NCI-H510A (cell line): ENCODE measurements at places on chromosomes 5 and 9.

- no peak for DNase-seq
Measured at GRCh38 chr5:167770461-167770860, 521.0 kb upstream of the WWC1 start.

DNA sequence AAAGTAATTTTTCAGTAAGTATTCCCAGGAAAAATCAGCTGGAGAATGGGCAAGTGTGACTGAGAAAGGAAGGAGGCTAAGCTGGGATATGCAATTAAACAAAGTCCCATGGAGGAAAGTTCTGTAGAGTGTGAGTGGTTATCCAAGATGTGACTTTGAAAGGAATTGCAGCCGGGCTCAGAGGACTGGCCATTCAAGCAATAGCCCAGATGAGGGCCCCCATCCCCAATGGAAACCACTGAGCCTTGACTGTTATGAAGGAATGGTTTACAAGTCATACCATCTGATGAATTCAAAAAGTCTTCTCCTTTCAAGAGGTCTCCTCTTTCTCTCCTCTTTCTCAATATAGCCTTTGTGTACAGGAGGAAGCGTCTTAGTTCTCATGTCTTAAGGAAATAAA is 6.5 kb downstream of the LVRN start:
- no peak for DNase-seq

DNA sequence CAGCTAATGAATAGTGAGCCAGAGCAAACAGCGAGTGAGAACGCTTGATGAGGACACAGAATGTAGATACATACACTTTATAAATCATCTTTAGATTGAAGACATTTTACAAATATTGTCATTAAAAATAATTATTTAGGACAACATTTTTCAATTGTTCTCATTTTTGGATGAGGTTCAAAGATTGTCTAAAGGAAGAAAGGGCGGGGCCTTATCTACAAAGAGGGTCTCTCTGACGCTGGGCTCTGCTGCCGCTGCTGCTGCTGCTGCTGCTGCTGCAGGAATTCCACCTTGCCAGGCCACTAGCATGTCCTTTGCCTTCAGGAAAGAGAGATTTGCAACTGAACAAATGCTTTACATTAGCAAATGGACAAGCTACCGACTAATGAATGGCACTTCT is 220.7 kb upstream of the TMEM161B start:
- no peak for DNase-seq

DNA sequence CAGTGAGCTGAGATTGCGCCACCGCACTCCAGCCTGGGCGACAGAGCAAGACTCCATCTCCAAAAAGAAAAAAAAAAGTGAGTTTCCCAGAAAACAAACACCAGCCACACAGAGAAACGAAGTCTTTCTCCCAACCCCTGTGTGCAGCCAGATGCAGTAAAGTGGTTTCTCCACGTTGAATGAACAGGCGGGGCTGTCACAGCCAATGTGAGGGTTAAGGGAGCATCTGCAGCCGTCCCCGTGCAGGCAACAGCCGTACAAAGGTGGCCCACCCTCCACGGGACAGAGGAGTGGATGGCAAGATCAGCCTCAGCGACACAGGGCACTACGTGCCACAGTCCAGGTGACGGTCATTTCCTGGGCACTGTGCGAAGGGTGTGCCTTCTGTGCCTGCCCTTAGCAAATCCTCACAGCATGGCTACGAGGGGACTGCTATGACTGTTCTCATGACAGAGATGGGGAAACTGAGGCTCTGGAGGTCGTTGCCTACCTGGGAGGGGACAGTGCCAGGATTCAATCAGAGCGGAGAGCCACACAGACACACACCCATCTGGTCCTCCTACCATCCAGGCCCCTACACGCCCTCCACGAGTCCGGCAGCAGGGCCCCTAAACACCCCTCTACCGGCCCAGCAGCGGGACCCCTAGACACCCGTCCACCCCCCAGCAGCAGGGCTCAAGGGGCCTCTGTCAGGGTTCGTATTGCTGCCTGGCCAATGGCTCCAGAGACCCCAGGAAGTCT is 2.3 kb downstream of the VAV2 start:
- DNase-seq: no peak

GRCh38 chr5:67807439-67807888 is 408.1 kb upstream of the PIK3R1 start:
- DNase-seq: no peak

DNA sequence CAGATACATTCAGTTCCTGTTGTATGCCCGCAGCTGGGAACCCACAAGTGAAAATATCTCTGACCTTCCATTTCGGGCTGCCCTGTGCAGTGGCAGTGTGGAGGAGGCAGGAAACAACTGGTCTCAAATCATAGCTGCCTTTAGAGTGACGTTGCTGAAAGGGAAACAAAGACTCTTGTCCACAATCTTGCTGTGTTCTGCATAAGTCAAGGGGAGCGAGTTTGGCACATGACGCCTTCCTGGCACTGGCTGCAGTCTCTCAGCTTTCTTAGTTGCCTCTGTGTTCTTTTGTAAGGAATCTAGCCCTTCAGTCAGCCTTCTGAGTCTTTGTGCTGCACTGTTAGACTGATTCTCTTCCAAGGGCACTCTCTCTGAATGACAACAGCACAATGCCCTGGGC is 24.0 kb downstream of the ADAMTS16 start:
- DNase-seq: no peak

GRCh38 chr9:120161776-120162175 is 418.2 kb downstream of the CDK5RAP2 start:
- peak; percentile 63 for DNase-seq

DNA sequence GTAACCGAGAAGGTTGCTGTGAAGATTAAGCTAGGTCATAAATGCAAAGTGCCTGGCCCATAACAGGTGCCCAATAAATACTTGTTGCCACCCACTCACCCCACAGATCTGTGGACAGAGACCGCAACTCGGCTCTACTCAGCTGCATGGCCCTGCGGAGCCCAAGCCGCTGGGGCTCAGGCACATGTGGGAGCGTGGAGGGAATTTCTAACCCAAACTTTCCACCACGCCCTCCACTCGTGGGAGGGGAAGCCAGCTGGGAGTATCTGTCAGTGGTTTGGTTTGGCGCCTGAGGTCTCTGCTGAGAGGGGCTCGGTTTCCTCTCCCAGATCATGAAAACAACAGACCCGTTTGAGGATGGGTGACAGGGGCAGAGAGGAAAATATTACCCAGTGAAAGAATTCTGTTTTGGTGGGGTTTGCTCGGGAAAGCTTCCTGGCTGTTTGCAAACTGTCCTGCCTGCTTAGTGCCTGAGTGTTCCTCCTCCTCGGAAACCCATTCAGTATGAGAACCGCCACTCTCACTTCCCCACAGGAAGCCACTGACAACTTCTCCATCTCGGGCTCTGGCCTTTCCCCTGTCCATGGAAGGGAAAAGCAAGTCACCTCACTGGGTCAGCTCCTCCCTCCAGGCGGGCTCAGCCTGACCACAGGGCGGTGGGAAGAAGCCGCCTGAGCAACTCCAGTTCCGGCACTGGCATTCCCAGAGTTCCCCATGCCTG is 60.1 kb downstream of the RGS3 start:
- no peak for DNase-seq

DNA sequence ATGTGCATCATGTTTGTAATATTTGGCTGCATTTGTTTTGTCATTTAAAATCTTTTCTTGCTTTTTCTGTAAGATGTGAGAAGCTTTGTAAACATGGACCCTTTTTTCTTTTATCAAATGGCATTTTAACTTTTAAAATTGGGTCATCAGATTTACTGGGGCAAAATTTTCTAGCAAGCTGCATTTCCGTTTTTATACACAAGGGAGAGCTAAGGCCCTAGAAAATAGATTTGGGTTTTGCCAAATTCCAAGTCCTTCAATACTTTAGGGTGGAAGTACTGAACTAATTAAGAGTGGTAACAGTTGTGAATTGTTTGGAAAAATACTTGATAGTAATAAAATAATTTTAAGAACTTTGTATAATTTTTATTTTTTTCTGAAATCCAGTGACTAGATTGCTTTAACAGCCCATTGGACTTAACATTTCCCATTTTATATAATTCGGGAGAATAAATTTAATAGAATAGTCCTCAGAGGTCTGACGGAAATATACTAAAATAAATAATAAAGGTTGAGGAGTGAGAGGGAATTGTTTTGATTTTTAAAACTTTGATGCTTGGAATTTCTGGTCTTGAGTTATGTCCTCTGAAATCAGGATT is 117.4 kb downstream of the SMARCA2 start:
- DNase-seq: no peak

GRCh38 chr9:136365775-136366222 is 2.3 kb upstream of the DNLZ start:
- DNase-seq: no peak

- DNase-seq: no peak
Measured at GRCh38 chr5:40391642-40392041, 288.1 kb upstream of the PTGER4 start.

- DNase-seq: no peak
Measured at GRCh38 chr9:132041798-132042197, 37.9 kb downstream of the MED27 start.

GRCh38 chr5:73039082-73039481 is 81.3 kb upstream of the TMEM171 start:
- DNase-seq: no peak

- peak; percentile 38 for DNase-seq
Measured at GRCh38 chr5:68344447-68345111, 129.0 kb downstream of the PIK3R1 start.

DNA sequence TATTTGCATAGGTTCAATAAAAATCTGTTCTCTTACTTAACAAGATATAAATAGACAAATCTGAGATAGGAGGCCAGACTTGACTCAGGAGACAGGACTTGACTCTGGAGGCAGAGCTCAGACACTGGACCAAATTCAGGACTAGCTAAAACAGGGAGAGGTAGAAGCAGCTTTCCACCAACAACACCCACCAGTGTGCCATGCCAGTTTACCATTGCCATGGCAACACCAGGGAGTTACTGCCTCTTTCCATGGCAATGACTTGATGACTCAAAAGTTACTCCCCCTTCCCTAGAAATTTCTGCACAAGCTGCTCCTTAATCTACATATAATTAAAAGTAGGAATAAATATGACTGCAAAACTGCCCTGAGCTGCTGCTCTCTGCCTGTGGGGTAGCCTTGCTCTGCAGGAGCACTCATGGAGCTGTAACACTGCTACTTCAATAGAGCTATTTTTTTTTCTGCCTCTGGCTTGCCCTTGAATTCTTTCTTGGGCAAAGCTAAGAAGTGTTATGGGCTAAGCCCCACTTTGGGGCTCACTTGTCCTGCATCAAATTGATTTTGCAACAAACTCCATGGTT is 473.0 kb downstream of the PLK2 start:
- no peak for DNase-seq

GRCh38 chr5:72369301-72369700 is 49.1 kb downstream of the PTCD2 start:
- no peak for DNase-seq

GRCh38 chr9:96436063-96436455 is 13.9 kb upstream of the HABP4 start:
- no peak for DNase-seq
